ENCODE measurements at places on chromosomes 4 and X.

DNA sequence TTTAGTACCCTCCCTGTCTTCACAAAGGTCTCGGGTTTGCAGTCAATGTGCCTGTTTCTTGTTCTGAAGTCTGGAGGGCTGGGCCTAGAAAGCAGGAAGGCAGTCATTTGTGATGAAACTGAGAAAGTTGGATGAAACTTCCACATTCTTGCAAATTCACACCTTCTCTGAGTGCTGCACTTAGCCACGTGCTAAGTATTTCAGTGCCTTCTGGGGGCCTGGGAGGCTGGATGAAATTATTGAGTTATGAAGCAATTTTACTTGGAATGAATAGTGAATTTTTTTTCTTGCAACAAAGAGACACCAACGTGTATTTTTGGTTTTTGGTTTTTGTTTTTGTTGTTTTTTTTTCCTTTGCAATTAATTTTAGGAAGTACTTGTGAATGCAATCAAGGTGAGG lies 71.2 kb downstream of the MSX1 start:
- no peak for DNase-seq

GRCh38 chrX:39288592-39288991 lies 487.3 kb downstream of the MID1IP1 start:
- DNase-seq = no peak

- peak; percentile 80 for DNase-seq
Observed at GRCh38 chr4:158008551-158009218, 164.1 kb downstream of the GASK1B start.

GRCh38 chrX:135396109-135396508 lies 25.6 kb upstream of the SMIM10L2A start:
- DNase-seq = peak; percentile 7

DNA sequence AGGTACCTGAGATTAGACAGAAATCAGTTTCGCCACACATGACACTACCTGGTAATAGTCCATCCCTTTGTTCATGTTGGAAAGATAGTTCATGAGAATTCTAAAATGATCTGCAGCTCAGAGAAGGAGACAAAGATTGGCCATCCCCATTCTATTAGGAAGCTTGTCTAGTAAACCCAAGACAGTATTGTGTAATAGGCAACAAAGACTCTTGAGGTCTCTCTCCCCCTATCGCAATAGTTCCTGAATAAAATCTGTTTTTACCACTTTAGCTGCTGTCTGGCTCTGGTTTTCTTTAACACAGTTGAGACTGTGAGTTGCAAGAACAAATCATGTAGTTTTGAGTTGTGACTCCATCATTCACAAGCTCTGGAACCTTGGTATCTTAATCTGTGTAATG lies 14.8 kb upstream of the BBS7 start:
- DNase-seq = no peak

GRCh38 chrX:43592597-43592996 lies 63.5 kb upstream of the MAOA start:
- no peak for DNase-seq

GRCh38 chr4:34861666-34862065 lies 1382.6 kb downstream of the ARAP2 start:
- no peak for DNase-seq
